ENCODE measurements at places on chromosomes 3 and 15.

DNA sequence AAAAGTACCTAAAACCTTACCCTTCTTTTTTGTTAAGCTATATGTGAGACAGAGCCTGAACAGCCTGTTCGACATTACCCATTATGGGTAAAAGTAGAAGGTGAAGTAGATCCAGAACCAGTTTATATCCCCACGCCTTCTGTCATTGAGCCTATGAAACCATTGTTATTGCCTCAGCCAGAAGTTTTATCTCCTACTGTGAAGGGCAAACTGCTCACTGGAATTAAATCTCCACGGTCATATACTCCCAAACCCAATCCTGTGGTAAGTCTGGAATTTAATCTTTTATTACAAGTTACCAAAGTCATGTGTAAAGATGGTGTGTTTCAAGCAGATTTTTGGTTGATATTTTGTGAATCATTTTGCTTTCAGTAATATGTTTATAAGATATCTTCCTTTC is 47.1 kb upstream of the MAPKBP1 start:
- no peak for DNase-seq

DNA sequence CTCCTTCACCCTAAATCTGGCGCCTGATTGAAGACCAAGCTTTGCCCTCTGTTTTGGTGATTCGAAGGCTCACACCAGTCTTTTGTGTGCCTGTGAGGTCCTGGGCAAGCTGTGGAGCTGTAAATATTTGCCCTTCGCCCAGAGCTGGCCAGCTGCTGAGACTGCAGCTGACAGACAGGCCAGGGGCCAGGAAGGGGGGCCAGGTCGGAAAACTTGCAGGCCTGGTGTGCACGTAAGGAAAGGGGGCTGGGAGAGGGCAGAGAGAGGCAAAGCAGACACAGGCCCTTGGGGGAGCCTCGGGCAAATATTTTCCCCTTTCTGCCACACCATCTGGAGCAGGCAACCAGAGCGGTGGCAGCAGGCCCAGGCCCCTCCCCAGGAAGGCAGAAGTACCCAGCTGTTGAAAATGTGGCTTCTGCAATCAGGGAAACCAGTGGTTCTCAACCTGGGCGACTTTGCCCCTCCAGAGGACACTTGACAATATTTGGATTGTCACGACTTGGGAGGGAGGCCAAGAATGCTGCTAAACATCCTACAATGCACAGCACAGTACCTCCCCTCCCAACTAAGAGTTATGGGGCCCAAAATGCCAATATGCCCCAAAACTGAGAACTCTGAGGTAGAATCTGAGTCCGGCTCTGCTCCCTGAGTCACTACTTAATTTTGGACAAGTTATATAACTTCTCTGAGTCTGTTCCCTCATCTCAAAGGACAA is 2.5 kb downstream of the PDZRN3 start:
- no peak for DNase-seq

DNA sequence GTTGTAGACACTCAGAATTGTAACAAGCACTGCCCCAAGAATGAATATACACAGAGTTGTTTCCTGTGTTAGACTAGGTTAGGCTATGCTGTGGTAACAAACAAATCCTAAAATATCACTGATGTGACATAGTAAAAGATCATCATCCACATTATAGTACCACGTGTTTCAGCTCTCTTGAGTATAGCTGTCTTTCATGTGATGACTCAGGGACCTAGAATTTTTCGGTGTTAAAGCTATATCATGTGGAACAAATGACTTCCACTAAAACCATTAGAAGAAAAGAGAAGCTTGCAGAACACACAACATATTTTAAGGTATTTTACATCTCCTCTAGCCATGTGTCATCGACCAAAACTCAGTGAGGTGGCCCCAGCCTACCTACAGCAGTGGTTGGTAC is 307.9 kb upstream of the RBMS3 start:
- no peak for DNase-seq

GRCh38 chr3:143239031-143239430 is 119.5 kb downstream of the CHST2 start:
- DNase-seq, result no peak

DNA sequence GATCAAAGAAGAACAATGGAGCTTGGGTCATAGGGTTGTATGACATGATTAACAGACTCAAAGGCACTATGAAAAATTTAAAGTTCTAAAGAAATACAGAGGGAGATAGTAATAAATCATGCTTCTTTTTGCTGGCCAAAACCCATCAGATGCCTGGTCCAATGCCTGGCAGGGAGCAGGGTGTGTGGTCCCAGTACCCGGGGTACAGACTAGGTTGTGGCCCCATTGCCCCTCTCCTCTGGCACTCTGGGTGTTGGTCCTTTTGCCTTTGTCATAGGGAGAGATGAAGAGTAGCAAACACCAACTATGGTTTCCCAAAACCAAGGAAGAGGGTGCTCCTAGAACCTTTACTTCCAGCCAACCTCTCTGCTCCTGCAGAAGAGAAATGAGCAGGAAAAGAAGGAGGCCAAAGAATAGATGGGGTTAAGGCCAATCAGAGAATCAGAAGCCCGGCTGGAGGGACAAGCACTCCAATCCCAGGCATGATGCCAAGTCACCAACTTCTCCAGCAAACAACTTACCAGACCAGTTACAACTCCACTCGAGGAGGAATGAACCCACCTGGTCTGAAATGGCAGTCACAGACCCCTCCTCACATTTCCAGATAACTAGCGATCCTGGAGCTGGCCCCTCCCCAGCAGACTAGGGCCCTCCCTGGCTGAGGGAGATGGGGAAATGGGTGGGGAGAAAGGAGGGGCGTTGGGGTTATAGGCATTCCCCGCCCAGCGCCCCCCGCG is 1.8 kb downstream of the IGDCC3 start:
- no peak for DNase-seq

GRCh38 chr3:121018917-121019321 is 110.9 kb downstream of the STXBP5L start:
- DNase-seq, result no peak

GRCh38 chr3:122097141-122097540 is 42.0 kb downstream of the CD86 start:
- DNase-seq, result no peak

- no peak for DNase-seq
Observed at GRCh38 chr15:61186905-61187741, 42.0 kb downstream of the RORA start.

DNA sequence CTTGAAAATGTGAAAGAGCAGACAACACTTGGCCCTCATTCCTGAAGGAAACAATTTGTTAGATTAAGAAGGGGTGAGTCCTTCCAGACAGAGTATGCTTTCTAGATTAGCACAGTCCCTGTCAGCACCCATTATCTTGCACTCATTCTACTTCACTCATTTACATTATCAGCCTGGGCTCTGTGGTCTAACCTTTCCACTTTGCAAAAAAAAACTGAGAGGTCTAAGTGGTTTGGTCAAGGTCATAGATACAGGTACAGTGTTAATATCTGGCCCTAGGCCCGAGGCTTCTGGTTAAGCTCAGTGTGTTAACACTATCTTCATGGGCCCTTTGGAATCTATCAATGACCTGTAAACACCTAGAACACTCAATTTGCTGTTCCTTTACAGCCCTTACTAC is 123.4 kb upstream of the LRRN1 start:
- no peak for DNase-seq

GRCh38 chr15:53808058-53808706 is 48.7 kb upstream of the WDR72 start:
- DNase-seq, result no peak

- no peak for DNase-seq
Observed at GRCh38 chr3:64928683-64929082, 240.9 kb upstream of the ADAMTS9 start.

- DNase-seq, result no peak
Observed at GRCh38 chr3:125003859-125004595, 51.8 kb downstream of the HEG1 start.

- DNase-seq, result peak; percentile 49
Observed at GRCh38 chr3:159765030-159765859, 223.4 kb upstream of the IL12A start.

DNA sequence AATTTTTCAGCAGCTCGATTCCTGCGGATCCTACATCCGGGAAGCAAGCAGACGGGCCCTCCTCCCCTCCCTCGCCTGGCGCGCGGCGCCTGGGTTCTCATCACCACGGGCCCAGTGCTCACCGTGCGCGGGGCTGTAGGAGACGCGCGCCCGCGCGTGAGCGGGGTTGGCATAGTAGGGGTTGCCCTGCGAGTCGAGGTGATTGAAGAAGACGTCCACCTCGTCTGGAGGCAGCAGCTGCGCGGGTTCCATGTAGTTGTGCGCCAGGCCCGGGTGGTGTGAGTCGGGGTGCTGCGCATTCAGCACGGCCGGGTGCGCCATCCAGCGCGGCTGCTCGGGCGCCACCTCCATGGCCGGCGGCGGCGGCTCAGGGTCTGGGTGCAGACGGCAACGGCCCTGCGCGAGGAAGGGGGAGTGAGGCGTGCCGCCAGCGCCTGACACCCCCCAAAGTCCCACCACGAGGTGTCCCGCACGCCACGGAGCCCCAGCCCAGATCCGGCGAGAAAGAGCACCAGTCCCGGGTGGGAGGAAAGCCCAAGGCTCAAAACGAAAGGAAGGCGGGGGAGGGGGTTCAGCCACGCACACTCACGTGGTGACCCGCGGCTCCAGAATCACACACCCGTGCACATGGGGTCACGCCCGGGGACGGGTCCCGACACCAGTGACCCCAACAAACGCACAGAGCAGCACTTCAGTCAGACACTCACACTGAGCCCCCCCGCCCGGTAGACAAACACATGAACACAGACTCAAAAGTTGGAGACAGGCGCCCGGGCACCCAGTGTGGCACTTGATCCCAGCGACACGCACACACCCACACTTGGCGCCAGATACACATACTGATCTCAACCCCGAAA is 6.1 kb downstream of the GATA2 start:
- no peak for DNase-seq

- no peak for DNase-seq
Observed at GRCh38 chr15:35455201-35455600, 90.8 kb downstream of the DPH6 start.

DNA sequence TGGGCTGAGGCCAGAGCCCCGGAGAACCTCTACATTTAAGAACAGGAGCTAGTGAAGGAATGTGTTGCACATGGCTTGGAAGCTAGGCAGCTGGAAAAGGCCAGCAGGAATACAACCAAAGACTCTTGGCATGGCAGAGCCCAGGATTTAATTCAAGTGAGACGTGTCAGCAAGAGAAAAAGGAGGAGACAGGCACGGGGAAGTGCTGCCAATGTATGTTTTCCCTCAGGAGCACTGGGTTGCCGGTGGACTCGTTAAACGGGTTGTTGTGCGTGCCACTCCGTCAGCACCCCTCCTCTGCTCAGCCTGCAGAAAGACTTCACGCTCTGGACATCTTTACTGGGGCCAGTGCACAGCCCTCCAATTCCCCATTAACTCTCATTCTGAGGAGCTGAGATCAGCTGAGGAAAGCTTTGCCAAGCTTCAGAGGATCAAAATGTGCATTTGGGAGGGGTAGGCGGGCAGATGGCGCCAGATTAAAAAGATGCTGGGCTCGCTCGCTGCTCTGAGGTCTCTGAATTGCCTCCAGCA is 103.7 kb downstream of the PDZRN3 start:
- DNase-seq, result peak; percentile 30

DNA sequence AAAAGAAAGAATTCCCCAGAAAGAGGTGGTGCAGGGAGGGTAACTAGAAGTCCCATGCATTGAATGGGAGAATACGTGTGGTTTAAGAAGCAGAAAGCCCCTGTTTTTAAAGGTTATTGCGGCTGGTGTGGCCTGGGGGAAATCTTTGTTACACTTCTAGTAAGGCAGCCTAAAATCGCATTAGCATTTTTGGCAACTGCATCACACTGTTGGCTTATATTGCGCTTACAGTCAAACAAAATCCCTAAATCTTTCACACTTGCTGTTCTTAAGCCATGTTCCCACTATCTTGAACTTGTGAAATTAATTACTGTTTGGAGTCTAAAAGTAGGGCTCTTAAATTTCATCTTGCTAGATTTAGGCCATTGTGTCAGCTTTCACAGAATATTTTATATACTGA is 66.0 kb upstream of the GOLIM4 start:
- DNase-seq, result no peak

Measured in C1 segment of cervical spinal cord (tissue), 14 donors.